Stimulated activated CD8-positive, alpha-beta memory T cell treated with anti-CD3 and anti-CD28 coated beads, Interleukin-4, amount 100 ng/mL, for 4 hours (primary cell): ENCODE measurements at places on chromosomes 3 and 15.
A peak's percentile ranks its signal among the peaks of the same experiment; 100 is the strongest.

- DNase-seq, result no peak
Measured at GRCh38 chr3:45552031-45552793, 42.3 kb upstream of the LIMD1 start.

GRCh38 chr3:71210257-71211007 is 373.1 kb downstream of the FOXP1 start:
- no peak for DNase-seq

DNA sequence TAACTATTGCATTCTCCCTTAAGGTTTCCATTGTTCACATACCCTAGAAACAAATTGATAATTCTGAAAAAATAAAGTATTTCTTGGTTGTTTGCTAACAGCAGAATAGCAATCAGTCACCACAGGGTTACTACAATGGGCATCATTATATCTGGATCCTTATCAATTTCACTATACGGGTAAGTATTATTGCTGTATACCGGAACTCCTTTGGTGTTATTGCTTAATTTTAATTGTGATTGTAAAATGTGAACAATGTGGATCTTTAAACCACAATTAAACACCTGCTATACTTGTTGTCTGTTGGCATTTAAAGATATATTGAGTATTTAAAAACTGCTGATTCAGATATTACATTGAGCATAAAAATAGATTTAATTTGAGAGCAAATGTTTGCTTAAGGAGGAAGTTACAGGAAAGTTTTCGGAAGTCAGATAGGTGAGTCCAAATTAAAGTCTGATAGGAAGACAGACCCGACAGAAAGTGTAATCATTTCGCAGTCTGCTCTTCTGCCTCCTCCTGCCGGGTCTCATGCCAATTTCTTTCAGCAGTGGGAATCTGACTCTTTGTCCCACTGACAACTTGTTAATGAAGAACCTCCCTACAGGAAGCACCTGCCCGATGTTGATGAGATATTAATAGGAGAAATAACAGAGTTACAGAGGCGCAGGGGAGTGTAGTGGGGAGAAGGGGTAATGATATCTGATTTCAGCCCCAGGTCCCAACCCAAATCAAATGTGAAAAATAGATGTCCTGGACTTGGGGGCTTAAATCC is 169.7 kb upstream of the TBC1D5 start:
- no peak for DNase-seq

GRCh38 chr3:66399529-66400232 is 101.1 kb downstream of the LRIG1 start:
- DNase-seq, result no peak

GRCh38 chr3:101873619-101874018 is 24.3 kb downstream of the NFKBIZ start:
- DNase-seq, result no peak

DNA sequence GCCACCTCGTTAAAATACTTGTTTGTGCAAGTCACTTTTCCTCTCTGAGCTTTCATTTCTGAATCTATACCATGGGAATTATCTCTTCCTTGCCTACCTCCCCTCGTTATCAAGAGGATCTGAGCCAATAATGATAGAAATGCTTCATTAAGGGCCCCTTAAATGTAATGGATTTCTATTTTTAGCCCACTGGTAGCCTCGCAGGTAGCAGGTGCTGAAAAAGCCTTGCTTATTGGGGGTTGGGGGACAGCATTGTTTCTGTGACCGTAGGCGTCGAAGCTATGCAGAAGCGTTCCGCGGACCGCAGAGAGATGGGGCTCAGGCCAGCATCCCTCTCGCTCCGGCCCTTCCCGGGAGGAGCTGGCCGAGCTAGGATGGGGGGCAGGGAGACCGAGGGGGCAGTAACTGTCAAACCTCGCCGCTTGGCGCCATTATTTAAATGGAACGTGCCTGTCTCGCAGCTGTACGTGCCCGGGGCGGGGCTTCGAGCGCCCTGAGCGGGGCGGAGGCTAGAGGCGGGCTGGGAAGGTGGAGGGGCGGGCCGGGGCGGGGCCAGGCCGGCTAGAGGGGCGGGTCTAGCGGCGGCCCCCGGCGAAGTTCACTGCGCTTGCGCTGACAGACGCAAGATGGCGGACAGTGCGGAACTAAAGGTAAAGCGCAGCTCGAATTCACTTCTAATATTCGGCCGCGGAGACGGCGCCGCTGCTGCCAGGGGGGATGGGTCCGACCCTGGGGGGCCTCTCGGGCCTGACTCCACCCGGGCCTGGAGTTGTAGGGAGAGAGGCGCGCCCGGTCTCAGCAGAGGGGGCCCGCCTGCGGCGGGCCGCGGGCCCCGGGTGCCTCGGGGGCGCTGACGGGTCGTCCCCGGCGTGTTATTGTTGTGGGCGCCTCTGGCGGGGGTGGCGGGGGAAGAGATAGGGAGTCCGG is at the start of gene PIAS1:
Gene PIAS1 (plus strand): TSS at position 615 of the 927 bp plus-strand sequence. CDS start 12 bp downstream, at position 627.
- peak; percentile 88 for DNase-seq

- no peak for DNase-seq
Measured at GRCh38 chr3:30526031-30526430, 80.4 kb upstream of the TGFBR2 start.

DNA sequence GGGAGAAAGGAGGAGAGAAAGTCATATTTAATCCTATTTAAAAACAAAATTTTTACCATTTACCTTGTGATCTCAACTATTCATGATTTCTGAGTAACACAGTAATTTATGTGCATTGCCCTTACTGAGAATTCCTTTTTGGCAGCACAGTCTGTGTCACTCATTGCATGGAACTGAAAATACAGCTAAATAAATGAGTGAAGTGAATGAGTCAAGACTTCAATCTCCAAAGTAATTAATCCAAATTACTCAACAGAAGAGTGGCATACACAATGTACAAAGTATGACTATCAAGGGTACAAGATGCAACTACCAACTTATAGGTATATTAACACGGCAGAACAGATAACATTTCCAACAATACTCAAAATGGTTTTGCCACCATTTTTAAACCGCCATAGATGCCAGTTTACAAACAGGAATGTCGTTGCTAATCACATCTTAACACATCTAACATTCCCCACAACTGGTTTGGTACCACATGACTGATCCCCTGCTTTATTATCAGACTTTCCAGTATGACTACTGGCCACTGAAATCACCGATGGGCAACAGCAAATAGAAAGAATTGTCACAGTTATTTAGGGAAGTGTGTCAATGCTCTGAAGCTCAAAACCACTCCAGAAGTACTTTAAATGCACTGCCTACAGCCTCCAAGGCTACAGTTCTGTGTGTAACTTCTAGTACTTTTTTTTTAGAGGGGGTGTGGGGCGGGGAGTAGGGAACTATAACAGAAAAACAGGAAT is 410.4 kb downstream of the SHQ1 start:
- DNase-seq, result no peak

DNA sequence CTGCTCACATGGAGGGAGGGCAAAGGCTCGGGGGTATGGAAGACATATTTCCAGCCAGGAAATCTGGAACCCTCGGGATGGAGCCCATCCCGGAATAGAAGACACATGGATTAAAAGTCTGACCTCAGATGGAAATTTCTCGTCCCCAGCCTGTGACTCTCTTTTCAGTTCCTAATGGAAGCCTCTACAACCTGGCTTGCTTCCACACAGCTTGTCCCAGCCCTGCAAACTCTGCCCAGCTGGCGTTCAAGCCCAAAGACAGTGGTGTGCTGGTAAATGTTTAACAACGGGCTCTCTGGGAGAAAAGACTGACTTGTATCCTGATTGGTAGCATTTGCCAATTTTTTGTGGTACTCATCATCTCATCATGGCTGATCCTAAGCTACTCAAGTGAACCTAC is 35.6 kb upstream of the TLE3 start:
- no peak for DNase-seq

- no peak for DNase-seq
Measured at GRCh38 chr3:149581681-149582370, 76.0 kb downstream of the WWTR1 start.

DNA sequence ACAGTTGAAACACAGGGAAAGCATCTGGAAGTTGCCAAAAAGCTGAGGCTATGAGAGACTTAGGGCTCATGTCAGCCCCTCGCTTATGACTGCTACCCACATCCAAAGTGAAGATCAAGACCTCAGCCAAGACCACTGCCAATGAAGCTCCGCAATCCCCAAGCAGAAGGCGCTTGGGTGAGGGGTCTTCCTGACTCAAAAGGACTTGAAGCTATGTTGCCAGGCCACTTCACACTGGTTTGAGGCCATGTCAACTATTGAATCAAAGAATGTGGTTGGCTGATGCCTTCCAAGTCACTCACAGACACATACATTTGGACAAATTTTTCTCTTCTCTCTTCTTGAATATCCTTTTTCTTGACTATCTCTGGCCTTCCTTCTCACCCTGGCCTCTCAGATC is 928 bp upstream of the CCR4 start:
- DNase-seq, result no peak

DNA sequence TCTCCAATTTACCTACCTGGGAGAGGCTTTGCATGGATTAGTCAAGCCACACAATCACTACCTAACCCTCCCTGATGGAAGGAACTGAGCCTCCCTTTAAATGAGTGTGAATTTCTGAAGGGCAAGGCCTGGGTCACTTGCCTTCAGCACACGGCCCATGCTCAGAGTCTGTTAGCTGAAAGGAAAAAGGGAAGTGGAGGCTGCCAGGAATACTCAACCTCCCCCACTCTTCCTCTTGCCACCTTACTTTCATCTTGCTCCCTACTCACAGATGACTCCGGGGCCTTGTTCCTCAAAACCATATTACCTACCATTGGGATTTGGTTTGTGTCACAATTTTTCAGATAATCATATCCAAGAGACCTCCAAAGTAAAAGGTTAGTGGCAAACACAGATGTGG is 220.0 kb downstream of the ABHD5 start:
- DNase-seq, result no peak

- DNase-seq, result no peak
Measured at GRCh38 chr3:145145461-145145860, 1015.5 kb downstream of the PLOD2 start.

- no peak for DNase-seq
Measured at GRCh38 chr3:57757642-57758297, 1.7 kb downstream of the SLMAP start.

DNA sequence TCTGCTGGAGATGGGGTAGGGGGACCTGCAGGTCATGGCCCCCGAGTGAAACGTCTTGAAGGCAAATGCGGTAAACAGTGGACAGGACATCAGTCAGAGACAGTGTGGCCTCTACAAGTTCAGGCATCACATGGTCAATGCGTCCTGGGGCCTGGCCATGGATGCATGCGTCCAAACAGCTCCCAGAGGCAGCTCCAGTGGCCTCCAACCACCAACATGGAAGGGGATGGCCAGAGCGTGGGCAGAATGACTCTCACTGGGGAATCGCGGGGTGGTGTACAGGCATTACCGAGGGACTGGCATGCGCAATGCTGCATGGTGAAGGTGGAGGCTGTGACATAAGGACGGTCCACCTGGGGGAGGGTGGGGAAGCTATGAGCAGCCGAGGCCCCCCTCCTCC is 35.6 kb upstream of the IQSEC1 start:
- no peak for DNase-seq

- no peak for DNase-seq
Measured at GRCh38 chr3:110799271-110799670, 272.3 kb upstream of the NECTIN3 start.

DNA sequence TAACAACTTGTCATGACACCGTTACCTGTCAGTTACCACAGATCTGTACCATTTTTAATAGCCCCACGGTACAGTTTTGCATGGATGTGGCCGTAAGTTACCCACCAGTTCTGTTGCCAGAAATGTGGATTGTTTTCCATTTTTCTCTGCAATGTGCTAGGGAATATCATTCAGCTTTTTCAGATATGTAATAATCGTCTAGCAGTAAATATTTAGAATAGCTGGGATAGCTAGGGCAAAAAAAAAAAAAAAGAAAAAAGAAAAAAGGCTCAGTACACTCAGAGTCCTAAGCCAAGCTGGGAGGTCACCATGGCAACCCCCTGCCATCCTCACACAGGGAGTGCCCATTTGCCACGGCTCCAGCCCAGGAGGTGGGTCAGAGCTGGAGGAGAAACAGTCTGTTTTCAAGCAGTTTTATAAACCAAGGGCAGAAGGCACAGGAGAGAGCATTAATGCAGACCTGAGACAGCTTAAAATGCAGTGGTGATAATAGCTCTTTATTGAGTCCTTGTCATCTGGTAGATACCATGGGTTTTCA is 25.2 kb downstream of the PAQR5 start:
- DNase-seq, result no peak

GRCh38 chr3:37457378-37458065 is 283.1 kb upstream of the LRRFIP2 start:
- no peak for DNase-seq

DNA sequence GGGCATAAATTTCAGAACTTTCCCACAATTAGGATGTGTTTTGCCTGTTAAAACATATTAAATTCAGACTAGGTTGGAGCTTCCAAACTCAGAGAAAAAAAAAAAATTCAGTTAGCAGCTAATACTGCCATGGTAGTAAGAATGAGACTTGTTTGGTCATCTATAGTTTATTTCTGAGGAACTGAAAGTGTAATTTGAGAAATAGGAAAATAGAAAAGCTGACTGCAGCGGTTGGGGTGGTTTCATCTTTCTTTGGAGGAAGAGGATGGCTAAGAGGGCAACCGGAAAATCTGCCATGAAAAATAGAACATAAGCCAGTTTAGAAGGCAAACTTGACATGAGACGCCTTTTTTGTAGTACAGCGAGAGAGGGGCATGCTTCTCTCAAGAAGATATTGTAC is 371.2 kb upstream of the ROBO2 start:
- DNase-seq, result no peak

GRCh38 chr3:139202226-139202958 is 141.4 kb upstream of the MRPS22 start:
- no peak for DNase-seq

DNA sequence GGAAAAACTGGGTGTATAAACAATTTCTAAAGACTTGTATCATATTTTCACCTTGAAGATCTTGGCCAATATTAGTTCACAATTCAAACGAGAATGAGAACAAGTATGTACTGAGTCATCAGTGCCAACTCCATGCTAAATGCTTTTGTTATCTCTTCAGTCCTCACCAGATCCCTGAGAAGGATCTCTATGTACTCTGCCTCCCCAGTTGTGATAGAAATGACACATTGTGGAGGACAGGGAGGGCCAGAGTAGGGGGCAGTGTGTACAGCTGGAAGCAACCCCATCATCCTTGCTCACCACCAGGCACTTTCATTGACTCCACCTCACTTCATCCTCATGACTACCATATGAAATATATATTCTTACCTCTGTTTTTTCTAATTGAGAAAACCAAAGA is 353.7 kb upstream of the SOX2 start:
- DNase-seq, result no peak

GRCh38 chr3:139043554-139044365 is 932 bp downstream of the PRR23C start:
- no peak for DNase-seq
